ENCODE measurements at places on chromosomes 2 and 18.

DNA sequence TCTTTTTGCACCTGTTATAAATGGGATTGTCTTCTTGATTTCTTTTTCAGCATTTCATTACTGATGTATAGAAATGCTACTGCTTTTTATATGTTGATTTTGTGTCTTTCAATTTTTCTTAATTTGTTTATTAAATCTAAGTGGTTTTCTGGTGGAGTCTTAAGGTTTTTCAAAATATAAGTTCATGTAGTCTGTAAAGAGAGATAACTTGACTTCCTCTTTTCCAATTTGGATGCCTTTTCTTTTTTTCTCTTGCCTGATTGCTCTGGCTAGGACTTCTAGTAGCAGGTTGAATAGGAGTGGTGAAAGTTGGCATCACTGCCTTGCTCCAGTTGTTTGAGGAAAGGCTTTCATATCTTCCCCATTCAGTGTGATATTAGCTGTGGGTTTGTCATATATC lies 28.6 kb upstream of the GALNT5 start:
- no peak for DNase-seq

- DNase-seq: no peak
Measured at GRCh38 chr2:167100506-167100905, 212.2 kb downstream of the XIRP2 start.

DNA sequence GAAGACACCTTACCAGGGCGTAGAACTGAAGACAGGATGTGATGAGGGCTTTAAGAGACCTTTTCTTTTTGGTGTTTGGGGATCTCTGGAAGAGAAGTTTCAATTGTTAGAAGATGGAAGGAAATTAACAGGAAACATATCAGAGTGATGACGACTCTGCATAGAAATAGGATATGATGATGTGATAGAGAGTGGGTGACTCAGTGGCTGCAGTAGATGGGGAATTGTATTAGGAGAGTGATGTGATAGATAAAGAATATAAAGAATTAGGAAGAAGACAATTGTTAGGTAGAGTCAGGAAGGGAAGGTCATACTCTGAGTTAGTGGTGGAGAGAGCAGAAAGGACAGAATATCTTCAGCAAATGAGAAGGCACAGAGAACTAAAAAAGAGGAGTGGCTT lies 593.9 kb downstream of the NYAP2 start:
- DNase-seq: no peak

- no peak for DNase-seq
Measured at GRCh38 chr2:188039307-188039706, 252.4 kb upstream of the GULP1 start.

DNA sequence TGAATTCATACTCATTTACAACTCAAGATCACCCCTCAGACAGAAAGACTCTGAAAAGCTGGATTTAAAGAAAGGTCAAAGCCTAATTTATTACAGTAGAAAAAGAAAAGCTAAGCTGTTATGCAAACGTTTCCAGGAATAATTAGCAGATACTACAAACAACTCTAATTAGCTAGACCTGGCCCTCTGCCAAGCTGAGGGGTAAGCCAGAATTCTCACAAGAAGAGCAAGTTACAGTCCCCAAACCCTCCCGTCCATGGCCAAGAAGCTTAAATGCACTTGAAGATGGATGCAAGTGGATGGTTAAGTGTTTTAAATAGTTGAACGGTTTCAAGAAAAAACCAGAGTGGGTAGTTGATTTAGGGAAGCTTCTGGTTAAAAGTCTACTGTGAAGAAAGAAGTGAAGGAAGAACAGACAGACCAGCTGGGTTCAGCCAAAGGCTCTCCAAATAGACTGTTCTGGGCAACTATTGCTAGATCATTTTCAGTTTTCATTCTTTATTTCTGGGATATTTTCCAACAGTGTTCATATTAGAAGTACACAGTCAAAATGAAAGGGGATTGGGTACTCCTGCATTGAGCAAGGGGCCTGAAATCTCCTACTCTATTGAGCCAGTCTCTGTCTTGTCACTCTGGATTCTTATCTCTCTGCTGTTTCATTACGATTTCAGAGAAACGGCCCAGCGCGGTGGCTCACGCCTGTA lies 4.8 kb downstream of the LMAN2L start:
- DNase-seq: no peak

- DNase-seq: no peak
Measured at GRCh38 chr2:26444236-26444635, 33.7 kb downstream of the OTOF start.

DNA sequence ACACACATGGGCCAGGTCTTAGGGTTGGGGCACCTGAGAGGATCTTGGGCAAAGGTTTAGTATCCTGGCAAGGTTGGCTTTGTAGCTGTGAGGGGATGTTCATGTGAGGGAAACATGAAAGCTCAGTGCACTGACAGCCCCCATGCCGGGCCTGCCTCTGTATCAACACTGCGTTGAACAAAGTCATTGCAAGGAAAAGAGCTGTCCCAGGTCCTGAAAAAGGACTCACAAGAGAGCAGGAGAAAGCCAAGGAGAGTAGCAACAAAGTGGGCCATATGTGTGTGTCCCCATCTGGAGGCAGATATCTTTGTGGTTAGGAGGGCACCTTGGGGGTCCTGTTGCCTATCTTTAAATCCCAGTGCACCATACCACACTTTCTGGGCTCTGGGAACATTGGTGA lies 237.8 kb upstream of the THSD7B start:
- no peak for DNase-seq

DNA sequence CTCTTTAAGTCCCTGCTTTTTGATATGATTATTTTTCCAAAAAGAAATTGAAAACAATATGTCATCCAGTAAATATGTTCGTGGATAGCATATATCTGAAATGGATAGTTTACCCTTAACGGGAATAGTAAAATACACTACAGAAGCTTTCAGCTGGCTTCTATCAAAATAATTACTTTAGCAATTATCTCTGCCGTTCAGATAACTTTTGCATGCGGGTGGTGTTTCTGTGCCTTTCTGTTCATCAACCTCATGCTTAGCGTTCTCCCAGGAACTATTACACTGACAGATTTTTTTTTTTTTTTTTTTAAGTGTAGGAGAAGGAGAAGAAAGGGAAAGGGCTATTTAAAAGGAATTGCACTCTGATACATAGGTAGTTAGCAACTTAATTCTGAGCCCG lies 53.6 kb downstream of the TSHZ1 start:
- no peak for DNase-seq

DNA sequence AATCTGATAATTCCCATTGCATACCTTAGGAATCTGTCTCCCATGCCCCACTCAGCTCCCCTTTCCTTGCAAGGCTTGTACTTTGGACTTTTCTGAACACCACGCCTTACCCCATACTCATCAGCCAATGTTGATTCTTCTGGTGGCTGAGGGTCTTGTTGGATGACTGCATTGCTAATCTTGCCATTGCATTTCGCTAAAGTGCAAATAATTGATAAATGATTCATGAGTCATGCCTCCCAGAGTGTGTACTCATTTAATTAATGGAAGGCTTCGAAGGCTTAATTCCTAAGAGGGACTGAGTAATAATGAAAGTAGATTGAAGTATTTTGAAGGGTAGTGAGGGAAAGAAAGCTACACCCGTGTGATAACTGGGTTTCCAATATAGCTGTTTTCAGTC lies 28.0 kb upstream of the PPP1R1C start:
- DNase-seq: no peak

- no peak for DNase-seq
Measured at GRCh38 chr2:95316466-95317122, 19.4 kb downstream of the KCNIP3 start.

- DNase-seq: no peak
Measured at GRCh38 chr2:40123746-40124145, 328.1 kb downstream of the SLC8A1 start.

- no peak for DNase-seq
Measured at GRCh38 chr2:188527141-188527540, 235.5 kb downstream of the GULP1 start.

DNA sequence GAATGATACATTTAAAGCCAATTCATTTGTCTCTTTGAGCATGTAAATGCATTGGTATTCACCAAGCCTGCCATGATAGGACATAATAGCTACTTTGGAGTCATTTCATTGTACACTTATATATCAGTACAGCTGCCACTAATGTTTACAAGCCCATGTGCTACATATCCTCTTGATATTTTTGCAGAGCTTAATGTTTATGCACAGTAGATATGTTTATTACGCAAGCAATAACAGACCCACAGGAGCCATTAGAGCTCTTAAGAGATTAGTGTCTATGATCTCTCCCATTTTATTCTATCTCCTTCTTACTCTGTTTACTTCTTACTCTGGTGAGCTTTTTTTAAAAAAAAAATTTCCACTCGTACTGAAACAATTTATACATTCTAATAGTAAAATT lies 1132.1 kb upstream of the ZEB2 start:
- no peak for DNase-seq

GRCh38 chr2:9712263-9712662 lies 81.5 kb upstream of the YWHAQ start:
- no peak for DNase-seq

DNA sequence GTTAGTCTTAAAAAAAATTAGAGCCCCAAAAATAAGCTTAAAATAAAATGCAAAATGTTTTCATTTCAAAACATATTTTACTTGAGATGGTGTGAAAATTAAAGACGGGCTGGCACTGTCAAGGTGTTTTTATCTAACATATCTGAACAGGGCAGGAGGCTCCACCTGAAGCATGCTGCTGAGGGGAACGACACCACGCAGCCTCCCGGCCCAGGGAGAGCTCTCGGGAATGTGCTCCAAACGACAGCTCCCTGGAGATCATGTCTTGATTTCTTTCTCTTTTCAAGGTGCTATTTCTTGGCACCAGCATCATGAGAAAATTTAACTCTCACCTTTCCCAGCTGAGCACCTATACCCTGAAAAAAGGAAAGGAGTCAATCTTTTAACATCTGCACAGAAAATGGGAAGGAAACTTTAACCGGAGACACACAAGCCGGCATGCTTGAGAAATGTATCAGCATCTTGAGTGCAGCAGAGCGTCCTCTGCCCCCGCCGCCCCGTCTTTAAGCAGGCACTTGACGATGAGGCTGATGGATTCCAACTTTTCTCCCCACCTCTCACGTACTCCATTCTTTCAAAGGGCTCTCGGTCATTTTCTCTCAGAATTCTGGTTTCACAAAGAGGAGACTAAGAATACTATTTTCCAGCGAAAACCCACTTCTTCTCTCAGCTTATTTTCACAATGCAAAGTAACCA lies 56.6 kb downstream of the EIPR1 start:
- DNase-seq: no peak

DNA sequence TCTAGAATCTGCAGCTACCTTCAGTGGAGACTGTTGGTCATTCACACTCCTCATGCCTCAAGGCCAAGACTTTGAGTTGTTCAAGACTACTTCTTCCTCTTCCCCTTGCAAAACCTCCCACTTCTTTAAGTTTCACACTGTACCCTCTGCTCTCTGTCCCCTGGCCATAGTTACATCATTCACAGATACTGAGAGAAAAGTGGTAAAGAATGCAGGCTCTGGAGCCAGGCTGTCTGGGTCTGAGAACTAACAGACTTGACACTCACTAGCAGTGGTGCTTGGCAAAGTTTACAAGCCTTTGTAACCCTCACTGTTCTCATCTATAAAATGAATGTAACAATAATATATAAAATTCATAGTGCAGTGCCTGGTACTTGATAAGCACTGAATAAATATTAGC lies 61.8 kb downstream of the CDH20 start:
- no peak for DNase-seq

DNA sequence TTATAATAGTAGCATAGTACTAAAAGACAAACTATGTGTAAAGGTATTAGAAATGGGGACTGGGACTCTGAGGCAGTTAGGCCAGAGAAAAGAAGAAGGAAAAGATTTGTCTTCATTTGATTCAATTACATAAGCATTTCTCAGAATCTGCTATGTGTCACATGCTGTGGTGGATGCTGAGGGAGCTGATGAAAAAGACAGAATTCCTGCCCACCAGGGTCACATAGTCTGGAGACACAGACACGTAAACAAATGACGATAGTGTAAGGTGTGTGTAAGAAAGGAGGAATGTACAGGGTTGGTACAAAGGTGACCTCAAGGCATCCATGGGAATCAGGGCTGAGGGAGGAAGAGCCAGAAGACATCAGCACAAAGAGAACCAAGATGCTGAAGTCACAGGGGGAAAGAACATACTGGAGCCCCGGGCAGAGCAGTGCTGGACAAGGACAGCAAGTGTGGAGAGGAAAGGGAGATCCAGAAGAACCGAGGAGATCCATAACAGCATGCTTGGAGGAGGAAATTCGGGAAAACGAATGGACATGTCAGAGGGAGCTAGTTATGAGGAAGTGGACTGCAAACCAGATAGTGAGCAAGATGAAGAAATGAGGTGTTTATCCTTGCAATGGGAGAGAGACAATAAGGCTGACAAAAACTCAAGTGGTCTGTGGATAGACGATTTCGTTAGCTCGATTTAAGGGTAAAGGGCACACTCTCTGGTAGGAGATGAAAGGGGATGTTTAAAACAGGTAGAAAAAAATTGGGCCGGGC lies 1.2 kb upstream of the MAPRE3 start:
- no peak for DNase-seq

DNA sequence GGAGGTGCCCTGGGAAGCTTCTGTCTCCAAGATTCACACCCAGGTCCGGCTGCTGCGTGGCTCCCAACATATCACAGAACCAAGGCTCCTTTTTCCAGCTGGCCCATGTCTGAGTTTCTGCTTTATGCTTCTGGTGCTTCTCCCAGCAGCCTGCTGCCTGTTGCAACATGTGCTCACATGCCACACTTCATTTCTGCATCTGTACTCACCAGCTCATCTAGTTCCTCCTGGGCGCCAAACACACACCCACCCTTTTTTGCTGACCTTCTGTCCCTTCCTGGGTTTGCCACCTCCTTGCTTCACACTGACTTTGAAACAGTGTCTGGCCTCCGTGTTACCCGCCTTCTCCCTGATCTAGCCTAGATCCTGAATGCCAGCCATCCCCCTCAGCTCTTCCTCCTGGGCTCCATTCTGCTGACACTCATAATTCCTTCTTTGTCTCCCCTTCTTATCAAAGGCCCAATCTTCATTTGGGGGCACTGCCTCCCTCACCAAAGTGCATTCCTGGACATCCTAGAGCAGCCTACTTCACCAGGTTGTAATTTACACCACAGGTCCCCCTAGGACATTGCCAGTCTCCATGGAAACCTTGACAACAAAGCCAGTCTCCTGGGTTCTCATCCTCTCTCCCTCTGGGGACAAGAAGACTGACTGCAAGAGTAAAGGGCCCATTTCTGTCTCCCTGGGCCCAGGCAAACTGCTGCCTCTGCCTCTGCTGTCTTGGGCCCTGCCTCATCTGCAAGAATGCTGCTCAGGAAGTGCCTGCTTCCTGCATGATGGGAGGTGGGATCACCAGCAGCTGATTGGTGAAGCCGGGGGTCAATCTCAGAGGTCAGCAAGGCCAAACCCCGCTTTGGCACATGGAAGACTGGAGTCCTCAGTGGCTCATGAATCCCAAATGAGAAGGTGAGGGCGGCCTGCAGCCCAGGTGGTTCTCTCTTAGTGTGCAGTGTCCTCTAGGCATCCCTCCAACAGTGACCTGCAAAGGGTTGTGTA lies 13.9 kb upstream of the PROM2 start:
- no peak for DNase-seq

GRCh38 chr2:44005846-44006245 lies 10.1 kb upstream of the LRPPRC start:
- DNase-seq: no peak
